Stimulated activated CD8-positive, alpha-beta memory T cell treated with anti-CD3 and anti-CD28 coated beads, Interleukin-2, amount 100 ng/mL, for 1 hour (primary cell): ENCODE measurements at places on chromosomes 16 and 17.

DNA sequence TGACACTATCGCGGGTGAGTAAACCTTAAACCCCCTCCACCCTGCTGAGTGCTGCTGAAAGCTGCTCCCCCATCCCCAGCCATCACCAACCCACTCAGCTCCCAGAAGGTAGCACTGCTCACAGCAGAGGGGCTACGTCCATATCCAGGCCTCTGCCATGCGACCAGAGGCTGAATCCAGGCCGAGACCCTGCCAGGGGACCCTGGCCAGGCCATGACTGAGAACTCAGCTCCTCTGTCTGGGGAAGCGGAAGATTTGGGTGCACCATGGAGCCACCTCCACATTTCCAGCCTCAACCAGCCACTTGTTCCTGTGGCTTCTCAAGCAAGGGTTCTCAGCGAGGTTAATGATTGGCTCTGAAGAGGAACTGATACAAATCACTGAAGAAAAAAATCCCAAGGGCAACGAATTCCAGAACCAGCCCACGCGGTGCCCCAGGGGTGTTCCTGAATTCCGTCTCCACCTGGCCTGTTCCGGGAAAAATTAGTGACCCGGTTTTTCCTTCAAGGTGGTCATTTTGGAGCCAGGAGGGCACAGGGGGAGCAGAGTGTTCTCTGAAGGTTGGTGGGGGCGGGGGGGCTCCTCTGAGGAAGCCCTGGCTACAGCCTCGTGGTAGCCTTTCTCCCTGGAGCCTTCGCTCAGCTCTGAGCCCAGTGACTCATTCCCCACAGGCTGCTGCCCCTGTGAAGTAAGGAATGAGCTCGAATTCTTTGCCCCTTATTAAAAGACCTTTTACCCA lies 9.3 kb upstream of the SLC16A5 start:
- DNase-seq = no peak

DNA sequence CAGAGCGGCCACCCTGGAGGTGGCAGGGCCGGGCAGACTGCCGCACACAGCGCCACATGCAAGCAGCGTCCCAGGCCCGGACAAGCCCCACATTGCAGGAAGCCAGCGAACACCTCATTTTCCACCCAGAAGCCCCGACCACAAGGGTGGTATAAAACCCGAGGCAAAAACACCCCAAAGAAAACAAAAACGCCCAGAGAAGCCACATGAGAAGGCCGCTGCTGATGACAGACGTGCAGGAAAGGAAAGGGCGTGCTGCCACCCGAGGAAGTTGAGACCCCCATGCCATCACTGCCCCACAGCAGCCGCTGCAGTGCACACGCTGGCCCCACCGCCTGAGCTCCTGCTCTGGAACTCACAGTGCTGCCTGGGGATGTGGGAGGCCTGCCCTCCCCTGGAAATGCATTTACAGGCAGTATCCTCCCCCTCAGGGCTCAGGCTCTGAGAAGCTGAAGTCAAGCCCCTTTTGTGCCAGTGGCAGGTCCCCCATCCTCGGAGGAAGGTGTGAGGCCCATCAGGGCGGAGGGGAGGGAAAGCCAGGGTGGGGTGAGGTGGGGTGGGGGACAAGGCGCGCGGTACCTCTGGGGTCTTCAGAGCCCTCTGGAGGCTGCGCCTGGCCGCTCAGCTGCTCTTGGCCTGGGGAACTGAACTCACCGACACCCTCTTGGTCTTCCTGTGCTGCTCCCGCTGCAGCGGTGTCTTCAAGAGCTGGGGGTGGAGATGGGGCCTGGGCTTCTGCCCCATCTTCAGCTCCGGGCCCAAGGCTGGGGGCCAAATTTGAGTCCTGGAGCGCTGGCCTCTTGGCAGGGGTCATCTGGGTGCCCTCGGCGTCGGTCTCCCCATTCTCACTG lies 62.0 kb downstream of the IL21R start:
- DNase-seq = peak; percentile 53

DNA sequence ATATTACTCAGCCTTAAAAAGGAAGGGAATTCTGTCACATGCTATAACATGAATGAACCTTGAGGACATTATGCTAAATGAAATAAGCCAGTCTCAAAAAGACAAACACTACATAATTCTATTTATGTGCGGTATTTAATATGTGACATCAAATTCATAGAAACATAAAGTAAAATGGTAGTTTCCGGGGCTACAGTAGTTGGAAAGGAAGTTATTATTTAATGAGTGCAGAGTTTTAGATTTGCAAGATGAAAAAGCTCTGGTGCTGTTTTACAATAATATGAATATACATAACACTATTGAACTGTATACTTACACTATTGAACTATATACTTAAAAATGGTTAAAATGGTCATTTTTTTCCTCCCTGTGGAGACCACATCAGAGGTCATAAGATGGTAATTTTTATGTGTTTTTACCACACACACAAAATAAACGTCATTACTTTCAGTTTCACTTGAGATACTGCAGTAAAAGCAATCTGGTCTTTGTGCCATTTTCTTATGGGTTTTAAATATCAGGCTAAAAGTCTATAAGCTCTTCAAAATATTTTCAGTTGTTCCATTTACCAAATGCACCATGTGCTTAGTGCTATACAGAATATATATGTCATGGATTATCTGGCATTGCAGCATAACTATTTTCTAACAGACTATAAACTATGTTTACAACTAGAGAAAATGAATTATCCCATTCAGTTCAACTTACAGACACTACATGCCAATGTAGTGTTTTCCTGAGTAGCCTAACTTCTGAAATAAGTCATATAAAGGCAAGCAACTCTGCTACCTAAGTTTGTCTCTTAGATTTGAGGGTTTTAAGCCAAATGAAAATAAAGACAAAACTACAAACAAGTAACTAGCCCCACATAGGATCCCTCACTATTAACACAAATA lies 90.9 kb downstream of the SPAG9 start:
- no peak for DNase-seq

- DNase-seq = no peak
Observed at GRCh38 chr16:78836802-78837491, 737.5 kb downstream of the WWOX start.

DNA sequence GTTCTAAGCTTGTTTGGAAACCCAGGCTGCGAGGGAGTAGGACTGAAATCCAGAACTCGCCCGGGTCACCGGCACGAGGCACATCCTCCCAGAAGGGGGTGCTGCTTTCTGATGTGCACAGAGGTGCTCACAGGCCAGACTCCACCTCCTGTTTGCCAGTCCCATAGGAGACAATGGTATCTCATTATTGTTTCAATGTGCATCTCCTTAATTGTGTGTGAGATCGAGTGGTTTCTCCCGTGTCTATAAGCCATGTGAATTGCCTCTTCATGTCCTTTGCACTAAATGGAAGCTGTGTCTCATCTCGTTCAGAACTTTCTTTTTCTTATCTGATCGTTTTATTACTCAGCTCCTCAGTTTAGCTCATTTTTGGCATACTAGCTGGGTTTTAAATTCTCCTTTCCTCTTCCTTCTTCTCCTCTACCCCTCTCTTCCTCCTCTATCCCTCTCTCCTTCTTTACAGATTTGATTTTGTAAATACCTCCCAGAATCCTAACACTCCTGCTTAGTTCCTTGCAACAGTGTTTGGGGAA lies 32.1 kb upstream of the PRKCB start:
- DNase-seq = peak; percentile 43

GRCh38 chr16:77133706-77134105 lies 57.3 kb upstream of the MON1B start:
- DNase-seq = no peak
